Camera-type eye (tissue), 1 donor: ENCODE measurements at places on chromosomes 12 and 14. TPM values are rescaled to one million over a fixed set of nuclear protein-coding genes. Genes with fewer than 3 reads are reported as not detected.

The OAS1 gene
- total RNA-seq, result 5.7 TPM

The FBXW8 gene
- 29.2 TPM for total RNA-seq

The SERPINA10 gene
- not detected for total RNA-seq

The RD3L gene
- total RNA-seq, result 12.0 TPM

The PGF gene
- 11.8 TPM for total RNA-seq

The KLRB1 gene
- 0.77 TPM for total RNA-seq

The REM2 gene
- total RNA-seq, result 2.0 TPM

The C12orf60 gene
- 10.1 TPM for total RNA-seq

The CD4 gene
- total RNA-seq, result 7.2 TPM

The RNASE2 gene
- not detected for total RNA-seq

The PPP2R3C gene
- total RNA-seq, result 52.4 TPM

The OR6C2 gene
- not detected for total RNA-seq

The TULP3 gene
- total RNA-seq, result 22.8 TPM

The TBC1D30 gene
- total RNA-seq, result 17.1 TPM

The EPYC gene
- total RNA-seq, result not detected

The KRT74 gene
- not detected for total RNA-seq

The UTP20 gene
- total RNA-seq, result 24.3 TPM

The PTHLH gene
- 6.7 TPM for total RNA-seq

The UBR7 gene
- 44.7 TPM for total RNA-seq

The FOXN4 gene
- total RNA-seq, result 3.4 TPM

The PRR4 gene
- total RNA-seq, result 11.7 TPM

The TMPRSS12 gene
- total RNA-seq, result not detected

The ZNF891 gene
- total RNA-seq, result 9.5 TPM

The CEP170B gene
- total RNA-seq, result 16.4 TPM

The NPAS3 gene
- 12.0 TPM for total RNA-seq

The CD63 gene
- 307 TPM for total RNA-seq

The TEX22 gene
- total RNA-seq, result 1.6 TPM

The ANO4 gene
- total RNA-seq, result 3.1 TPM

The DIO2 gene
- total RNA-seq, result 21.3 TPM

The MANSC4 gene
- not detected for total RNA-seq

The RFLNA gene
- 11.1 TPM for total RNA-seq

The DBX2 gene
- 0.22 TPM for total RNA-seq

The TAS2R31 gene
- total RNA-seq, result 30.5 TPM

The ANKRD33 gene
- 4.2 TPM for total RNA-seq

The GNB3 gene
- 223 TPM for total RNA-seq

The LTB4R gene
- total RNA-seq, result 2.7 TPM

The IL23A gene
- 0.71 TPM for total RNA-seq

The ITGB7 gene
- 2.9 TPM for total RNA-seq

The MIP gene
- 303 TPM for total RNA-seq

The RTL1 gene
- 0.49 TPM for total RNA-seq

The APOF gene
- not detected for total RNA-seq

The HOXC4 gene
- not detected for total RNA-seq

The GPR137C gene
- total RNA-seq, result 42.0 TPM

The CFAP54 gene
- 4.7 TPM for total RNA-seq

The AVPR1A gene
- total RNA-seq, result 25.7 TPM

The MYH6 gene
- total RNA-seq, result 0.49 TPM
